Naive thymus-derived CD4-positive, alpha-beta T cell (primary cell): ENCODE measurements at places on chromosomes 4 and X.

DNA sequence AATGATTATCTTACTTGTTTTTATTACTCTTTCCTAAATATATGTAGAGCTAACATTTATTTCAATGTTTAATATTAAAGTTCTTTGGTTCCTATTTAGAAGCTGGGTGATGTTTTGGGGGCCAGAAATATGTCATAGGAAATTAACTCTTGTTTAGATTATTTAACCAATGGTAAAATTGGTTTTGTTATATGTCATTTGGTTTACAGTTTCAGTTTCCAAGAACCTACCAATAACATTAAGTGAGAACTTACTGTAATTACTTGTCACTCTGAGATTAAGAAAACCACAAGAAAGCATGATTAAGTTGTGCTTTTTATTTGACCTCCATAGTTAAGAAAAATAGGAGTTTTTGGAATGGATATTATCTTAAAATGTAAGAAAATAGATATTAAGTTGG is 121.2 kb downstream of the NDST3 start:
- H3K4me3 ChIP-seq, result no peak overlapping the region
- no peaks in the 10 kb centered on the region for H3K4me1 ChIP-seq
- no peaks in the 10 kb centered on the region for H3K27me3 ChIP-seq
- no peak for DNase-seq
- H3K36me3 ChIP-seq, result no peaks in the 10 kb centered on the region

GRCh38 chr4:106766519-106766918 is 269.6 kb downstream of the DKK2 start:
- H3K36me3 ChIP-seq, result no peaks in the 10 kb centered on the region
- no peak overlapping the region for H3K4me3 ChIP-seq
- H3K27ac ChIP-seq, result no peak overlapping the region
- no peaks in the 10 kb centered on the region for H3K27me3 ChIP-seq

DNA sequence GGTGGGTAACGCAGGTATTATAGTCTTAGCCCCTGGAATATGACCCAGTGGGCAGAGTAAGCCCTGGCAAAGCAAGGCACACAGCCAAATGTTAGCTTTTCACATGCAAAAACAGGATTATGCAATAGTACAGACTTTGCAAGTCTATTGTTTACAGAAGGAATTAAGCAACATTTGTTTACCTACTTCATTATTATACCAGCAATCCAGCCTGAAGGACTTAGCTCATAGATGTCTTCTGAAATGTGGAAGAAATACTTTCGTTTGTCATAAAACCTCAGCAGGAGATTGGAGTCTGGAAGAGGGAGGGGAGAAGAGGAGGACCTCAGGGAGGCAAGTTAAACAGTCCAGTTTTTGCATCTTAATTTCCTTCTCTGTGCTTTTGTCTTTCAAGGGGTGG is 226.7 kb upstream of the CENPE start:
- H3K27me3 ChIP-seq, result no peaks in the 10 kb centered on the region
- no peak overlapping the region for H3K27ac ChIP-seq
- no peak overlapping the region for H3K4me3 ChIP-seq
- no peaks in the 10 kb centered on the region for H3K36me3 ChIP-seq
- no peak for DNase-seq

DNA sequence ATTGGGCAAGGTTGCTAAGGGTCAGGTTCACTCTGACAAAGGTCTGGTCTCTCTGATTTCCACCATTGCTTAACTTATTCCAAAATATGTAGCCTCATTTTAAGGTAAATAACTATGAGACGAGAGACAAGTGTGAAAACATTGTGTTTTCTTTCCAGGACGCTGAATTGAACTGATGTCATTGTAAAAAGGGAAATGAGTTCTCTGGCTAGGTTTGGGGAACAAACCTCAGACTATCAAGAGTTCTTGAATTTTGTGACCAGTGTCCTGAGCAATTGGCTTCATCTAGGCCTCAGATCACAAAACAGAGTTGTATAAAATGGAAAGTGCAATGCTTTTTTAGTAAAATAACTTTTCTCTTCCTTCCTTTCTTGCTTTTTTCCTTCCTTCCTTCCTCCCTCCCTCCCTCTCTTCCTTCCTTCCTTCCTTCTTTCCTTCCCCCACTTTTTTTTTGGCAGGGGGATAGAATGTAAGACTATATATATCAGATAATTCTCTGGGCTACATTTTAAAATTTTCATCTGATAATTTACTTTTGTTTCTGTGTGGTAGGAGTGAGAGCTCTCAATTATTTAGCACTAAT is 30.8 kb upstream of the CXCL8 start:
- no peak overlapping the region for H3K27ac ChIP-seq
- H3K36me3 ChIP-seq, result no peaks in the 10 kb centered on the region
- no peaks in the 10 kb centered on the region for H3K4me1 ChIP-seq
- DNase-seq, result no peak

- DNase-seq, result no peak
- no peaks in the 10 kb centered on the region for H3K4me1 ChIP-seq
- no peak overlapping the region for H3K4me3 ChIP-seq
Measured at GRCh38 chr4:141329174-141329569, 108.5 kb downstream of the ZNF330 start.

GRCh38 chr4:168421671-168422070 is 58.6 kb downstream of the DDX60L start:
- H3K27me3 ChIP-seq, result no peaks in the 10 kb centered on the region
- peaks cover 8% of the 10 kb centered on the region for H3K36me3 ChIP-seq
- no peaks in the 10 kb centered on the region for H3K4me1 ChIP-seq
- H3K4me3 ChIP-seq, result no peak overlapping the region
- H3K27ac ChIP-seq, result no peak overlapping the region
- no peak for DNase-seq

GRCh38 chrX:151710457-151710856 is 5.4 kb upstream of the FATE1 start:
- no peak overlapping the region for H3K27ac ChIP-seq
- no peaks in the 10 kb centered on the region for H3K27me3 ChIP-seq
- H3K36me3 ChIP-seq, result no peaks in the 10 kb centered on the region

- no peak overlapping the region for H3K4me3 ChIP-seq
- no peaks in the 10 kb centered on the region for H3K4me1 ChIP-seq
- no peaks in the 10 kb centered on the region for H3K27me3 ChIP-seq
- no peak overlapping the region for H3K27ac ChIP-seq
- no peak for DNase-seq
Measured at GRCh38 chr4:20299515-20299914, 47.8 kb downstream of the SLIT2 start.

DNA sequence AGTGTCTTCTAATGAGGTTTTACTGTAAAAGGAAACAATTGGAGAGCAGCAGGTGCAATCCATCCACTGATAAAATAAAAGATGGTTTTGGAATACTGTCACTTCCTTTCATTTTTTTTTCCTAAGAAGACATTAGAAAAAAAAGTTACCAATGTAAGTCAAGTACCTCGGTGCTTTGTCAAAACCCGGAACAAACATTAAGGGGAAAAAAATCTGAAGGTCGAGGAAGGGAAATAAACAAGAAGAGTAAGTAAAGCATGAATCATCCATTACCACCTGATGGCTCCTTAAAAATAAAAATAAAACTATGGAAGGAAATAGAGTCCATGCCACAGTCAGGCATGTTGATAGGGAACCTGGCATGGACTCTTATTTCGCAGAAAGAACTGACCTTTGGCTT is 15.3 kb upstream of the XPNPEP2 start:
- no peaks in the 10 kb centered on the region for H3K36me3 ChIP-seq
- H3K27me3 ChIP-seq, result no peaks in the 10 kb centered on the region
- no peak for DNase-seq
- peaks cover 5% of the 10 kb centered on the region for H3K4me1 ChIP-seq

DNA sequence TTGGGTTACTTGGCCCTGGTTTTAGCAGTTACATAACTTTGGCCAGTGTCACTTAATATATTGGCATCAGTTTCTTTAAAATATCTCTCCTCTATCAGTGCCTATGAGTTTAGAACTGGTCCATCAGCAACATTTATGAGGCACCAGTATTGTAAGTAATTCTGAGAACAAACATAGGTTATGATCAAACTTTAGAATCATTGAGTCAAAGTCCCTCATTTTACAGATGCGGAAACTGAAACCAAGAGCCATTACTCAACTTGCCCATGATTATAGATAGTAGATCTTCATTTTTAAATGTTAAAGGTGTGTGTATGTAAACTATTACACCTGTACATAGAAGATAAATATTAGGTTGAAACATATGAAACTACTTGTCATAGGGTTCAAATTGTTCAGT is 4.5 kb downstream of the NIPAL1 start:
- no peaks in the 10 kb centered on the region for H3K27me3 ChIP-seq
- no peak for DNase-seq
- H3K4me1 ChIP-seq, result peaks cover under 1% of the 10 kb centered on the region
- H3K36me3 ChIP-seq, result no peaks in the 10 kb centered on the region
- no peak overlapping the region for H3K4me3 ChIP-seq
- no peak overlapping the region for H3K27ac ChIP-seq
